ENCODE measurements at places on chromosomes 16 and 17.

- H3K4me3 ChIP-seq = no peak overlapping the region
- DNase-seq = no peak
- no peaks in the 10 kb centered on the region for H3K4me1 ChIP-seq
- H3K27ac ChIP-seq = no peak overlapping the region
- peaks cover 3% of the 10 kb centered on the region for H3K27me3 ChIP-seq
Observed at GRCh38 chr17:40963838-40964237, 2.9 kb downstream of the KRT39 start.

DNA sequence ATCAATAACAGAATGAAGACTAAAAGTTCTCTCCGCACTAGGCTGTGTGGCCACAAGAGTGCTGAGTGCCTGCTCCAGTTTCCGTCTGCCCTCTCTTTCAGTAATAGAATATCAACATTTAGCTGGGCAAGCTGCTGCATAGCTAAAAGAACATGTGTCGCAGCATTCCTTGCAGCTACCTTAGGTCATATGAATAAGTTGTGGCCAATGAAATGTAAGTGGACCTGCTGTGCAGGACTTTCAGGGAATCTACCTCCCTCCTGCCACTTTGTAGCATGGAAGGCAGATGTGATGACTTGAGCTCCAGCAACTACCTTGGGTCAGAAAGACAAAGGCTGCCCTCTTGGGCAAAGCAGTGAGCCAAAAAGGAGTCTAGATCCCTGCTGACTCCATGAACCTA lies 25.4 kb downstream of the SLC39A11 start:
- no peak overlapping the region for H3K27ac ChIP-seq
- DNase-seq = no peak
- peaks cover 5% of the 10 kb centered on the region for H3K36me3 ChIP-seq
- no peaks in the 10 kb centered on the region for H3K27me3 ChIP-seq
- no peak overlapping the region for H3K4me3 ChIP-seq

GRCh38 chr16:87974178-87974577 lies 22.9 kb downstream of the BANP start:
- H3K27ac ChIP-seq = no peak overlapping the region
- no peaks in the 10 kb centered on the region for H3K4me1 ChIP-seq
- DNase-seq = no peak
- peaks cover 27% of the 10 kb centered on the region for H3K36me3 ChIP-seq
- no peak overlapping the region for H3K4me3 ChIP-seq
- no peaks in the 10 kb centered on the region for H3K27me3 ChIP-seq

GRCh38 chr17:29401258-29401657 lies 11.1 kb downstream of the TAOK1 start:
- no peak for DNase-seq
- no peaks in the 10 kb centered on the region for H3K27me3 ChIP-seq

- peak overlapping the region; percentile 99 for H3K27ac ChIP-seq
- peaks cover 25% of the 10 kb centered on the region for H3K36me3 ChIP-seq
- peak overlapping the region; percentile 37 for H3K4me3 ChIP-seq
Observed at GRCh38 chr16:54928411-54929089, 2.1 kb upstream of the IRX5 start.

DNA sequence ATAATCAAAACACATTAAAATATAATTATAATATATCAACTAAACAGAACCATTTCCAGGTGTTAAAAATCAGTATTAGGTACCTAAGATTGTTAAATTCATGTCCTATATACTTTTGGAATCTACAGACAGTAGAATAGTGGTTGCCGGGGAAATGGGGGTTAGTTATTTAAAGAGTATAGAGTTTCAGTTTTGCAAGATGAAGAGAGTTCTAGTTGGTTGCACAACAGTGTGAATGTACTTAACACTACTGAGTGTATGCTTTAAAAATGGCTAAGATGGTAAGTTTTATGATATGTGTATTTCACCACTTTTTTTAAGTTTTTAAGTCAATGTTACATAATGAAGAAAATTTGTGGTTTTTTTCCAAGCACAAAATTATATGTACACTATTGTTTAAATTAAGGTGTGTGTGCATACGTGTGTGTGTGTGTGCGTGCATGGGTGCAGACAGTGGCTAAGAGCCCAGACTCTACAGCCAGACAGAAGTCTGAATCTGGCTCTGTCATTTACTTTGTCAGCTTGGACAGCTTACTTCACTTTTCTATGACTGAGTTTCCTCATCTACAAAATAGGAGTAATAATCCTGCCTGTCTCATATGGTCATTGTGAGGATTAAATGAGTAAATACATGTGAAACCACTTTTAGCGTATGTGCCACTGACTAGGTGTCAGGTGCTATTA lies 25.3 kb upstream of the PHAF1 start:
- no peak overlapping the region for H3K27ac ChIP-seq
- no peaks in the 10 kb centered on the region for H3K4me1 ChIP-seq
- DNase-seq = no peak
- peaks cover 63% of the 10 kb centered on the region for H3K36me3 ChIP-seq

- peaks cover 5% of the 10 kb centered on the region for H3K27me3 ChIP-seq
- DNase-seq = no peak
- H3K27ac ChIP-seq = no peak overlapping the region
Observed at GRCh38 chr17:37820313-37820994, 75.6 kb upstream of the HNF1B start.

GRCh38 chr17:77892031-77892430 lies 66.5 kb upstream of the TNRC6C start:
- H3K27ac ChIP-seq = peak overlapping the region; percentile 11
- no peaks in the 10 kb centered on the region for H3K27me3 ChIP-seq
- DNase-seq = no peak
- peaks cover 38% of the 10 kb centered on the region for H3K4me1 ChIP-seq
- H3K4me3 ChIP-seq = no peak overlapping the region
- no peaks in the 10 kb centered on the region for H3K36me3 ChIP-seq

DNA sequence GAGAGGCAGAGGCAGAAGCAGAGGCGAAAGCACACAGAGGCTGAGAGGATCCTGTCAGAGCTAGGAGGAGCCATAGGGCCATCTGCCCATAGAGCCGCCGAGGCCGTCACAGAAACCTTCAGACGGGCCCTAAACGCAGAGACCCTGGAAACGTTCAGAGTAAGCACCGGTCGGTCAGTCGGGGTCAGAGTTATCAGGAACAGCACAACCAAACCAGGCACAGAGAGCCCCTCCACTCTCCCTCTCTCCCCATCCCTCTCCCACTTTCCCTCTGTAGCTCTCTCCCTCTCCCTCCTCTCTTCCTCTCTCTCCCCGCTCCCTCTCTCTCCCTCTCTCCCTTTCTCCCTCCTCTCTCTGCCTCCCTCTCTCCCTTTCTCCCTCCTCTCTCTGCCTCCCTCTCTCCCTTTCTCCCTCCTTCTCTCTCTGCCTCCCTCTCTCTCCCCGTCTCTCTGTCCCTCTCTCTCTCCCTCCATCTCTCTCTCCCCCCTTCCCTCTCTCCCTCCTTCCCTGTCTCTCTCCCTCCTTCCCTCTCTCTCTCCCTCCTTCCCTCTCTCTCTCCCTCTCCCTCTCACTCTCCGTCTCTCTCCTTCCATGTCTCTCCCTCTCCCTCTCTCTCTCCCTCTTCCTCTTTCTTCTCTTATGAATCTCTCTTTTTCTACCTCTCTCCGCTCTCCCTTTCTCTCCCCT lies 138.9 kb downstream of the C16orf95 start:
- H3K36me3 ChIP-seq = no peaks in the 10 kb centered on the region
- no peak overlapping the region for H3K27ac ChIP-seq
- no peak for DNase-seq
- no peaks in the 10 kb centered on the region for H3K27me3 ChIP-seq

GRCh38 chr16:14291286-14291685 lies 220.2 kb downstream of the MRTFB start:
- H3K4me3 ChIP-seq = no peak overlapping the region
- DNase-seq = no peak
- H3K27me3 ChIP-seq = no peaks in the 10 kb centered on the region
- no peaks in the 10 kb centered on the region for H3K36me3 ChIP-seq
- H3K27ac ChIP-seq = no peak overlapping the region
- H3K4me1 ChIP-seq = peaks cover 7% of the 10 kb centered on the region

- no peak for DNase-seq
- H3K4me3 ChIP-seq = no peak overlapping the region
- peaks cover 74% of the 10 kb centered on the region for H3K4me1 ChIP-seq
- no peaks in the 10 kb centered on the region for H3K27me3 ChIP-seq
Observed at GRCh38 chr16:2516391-2517240, 2.9 kb downstream of the ATP6V0C start.

GRCh38 chr17:647324-648197 lies 67.1 kb downstream of the VPS53 start:
- peaks cover 35% of the 10 kb centered on the region for H3K36me3 ChIP-seq
- no peaks in the 10 kb centered on the region for H3K27me3 ChIP-seq
- H3K4me3 ChIP-seq = no peak overlapping the region
- H3K4me1 ChIP-seq = no peaks in the 10 kb centered on the region
- H3K27ac ChIP-seq = no peak overlapping the region

- no peaks in the 10 kb centered on the region for H3K4me1 ChIP-seq
- DNase-seq = no peak
- H3K27ac ChIP-seq = no peak overlapping the region
- H3K4me3 ChIP-seq = no peak overlapping the region
- no peaks in the 10 kb centered on the region for H3K36me3 ChIP-seq
- H3K27me3 ChIP-seq = no peaks in the 10 kb centered on the region
Observed at GRCh38 chr17:27741971-27742575, 58.3 kb downstream of the NOS2 start.

GRCh38 chr17:48463526-48463925 lies 33.5 kb upstream of the SKAP1 start:
- no peaks in the 10 kb centered on the region for H3K36me3 ChIP-seq
- no peaks in the 10 kb centered on the region for H3K4me1 ChIP-seq

- H3K27ac ChIP-seq = no peak overlapping the region
- H3K4me1 ChIP-seq = no peaks in the 10 kb centered on the region
- no peaks in the 10 kb centered on the region for H3K27me3 ChIP-seq
- DNase-seq = peak; percentile 34
Observed at GRCh38 chr17:4175921-4176807, 33.2 kb downstream of the CYB5D2 start.

DNA sequence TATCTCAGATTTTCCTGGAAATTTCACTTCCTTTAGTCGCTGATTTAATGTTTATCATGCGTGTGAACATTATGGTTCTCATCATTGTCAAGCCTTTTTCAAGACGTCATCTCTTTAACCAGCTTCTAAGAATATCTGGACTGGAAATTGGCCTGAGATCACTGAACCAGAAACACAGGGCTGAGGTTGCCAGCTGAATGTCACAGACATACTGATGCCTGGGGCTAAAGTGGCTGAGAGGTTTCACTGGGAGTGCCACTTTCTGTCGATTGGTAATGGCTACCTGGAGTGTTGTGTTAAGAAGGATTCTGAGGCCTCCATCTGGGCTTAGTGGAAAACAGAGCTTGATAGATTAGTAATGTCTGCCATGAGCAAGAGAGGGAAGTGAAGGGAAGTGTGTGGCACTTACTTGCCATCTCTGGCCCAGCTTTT lies 54.2 kb downstream of the CRISPLD2 start:
- no peak overlapping the region for H3K4me3 ChIP-seq
- H3K27me3 ChIP-seq = peaks cover 8% of the 10 kb centered on the region
- H3K36me3 ChIP-seq = no peaks in the 10 kb centered on the region

GRCh38 chr16:50906454-50906853 lies 164.6 kb downstream of the CYLD start:
- H3K27me3 ChIP-seq = no peaks in the 10 kb centered on the region
- H3K36me3 ChIP-seq = no peaks in the 10 kb centered on the region
- no peaks in the 10 kb centered on the region for H3K4me1 ChIP-seq

- no peaks in the 10 kb centered on the region for H3K27me3 ChIP-seq
- H3K27ac ChIP-seq = no peak overlapping the region
- DNase-seq = no peak
- no peaks in the 10 kb centered on the region for H3K4me1 ChIP-seq
- no peak overlapping the region for H3K4me3 ChIP-seq
Observed at GRCh38 chr17:9488556-9488955, 87.1 kb downstream of the STX8 start.

GRCh38 chr16:4694642-4695451 lies 1.5 kb downstream of the NUDT16L1 start:
- no peak for DNase-seq
- no peak overlapping the region for H3K27ac ChIP-seq
- no peaks in the 10 kb centered on the region for H3K27me3 ChIP-seq
- peaks cover 53% of the 10 kb centered on the region for H3K36me3 ChIP-seq

DNA sequence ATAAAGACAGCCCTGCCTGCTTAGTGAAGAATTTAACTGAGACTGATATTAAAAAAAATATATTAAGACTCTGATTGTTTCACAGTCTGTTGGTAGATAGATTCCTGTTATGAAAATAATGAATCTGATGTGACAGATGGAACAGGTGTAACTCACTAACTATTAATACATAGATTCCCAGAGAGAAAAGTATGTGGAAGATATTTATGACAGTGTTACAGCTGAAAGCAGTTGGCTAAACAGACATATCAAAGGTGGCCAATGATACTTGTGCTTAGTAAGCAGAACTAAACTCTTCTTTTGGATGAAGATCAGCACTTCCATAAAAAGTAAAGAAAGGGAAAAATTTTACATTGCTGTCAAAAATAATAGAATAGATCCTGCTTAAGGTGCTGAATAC lies 598.2 kb upstream of the CA10 start:
- H3K27me3 ChIP-seq = no peaks in the 10 kb centered on the region
- no peak overlapping the region for H3K4me3 ChIP-seq
- H3K36me3 ChIP-seq = no peaks in the 10 kb centered on the region
- DNase-seq = no peak
- no peaks in the 10 kb centered on the region for H3K4me1 ChIP-seq

GRCh38 chr17:57440522-57441269 lies 184.4 kb downstream of the MSI2 start:
- peaks cover 100% of the 10 kb centered on the region for H3K4me1 ChIP-seq
- H3K27ac ChIP-seq = peak overlapping the region; percentile 97
- H3K27me3 ChIP-seq = no peaks in the 10 kb centered on the region
- H3K4me3 ChIP-seq = peak overlapping the region; percentile 34
- H3K36me3 ChIP-seq = peaks cover 31% of the 10 kb centered on the region
- peak; percentile 78 for DNase-seq

DNA sequence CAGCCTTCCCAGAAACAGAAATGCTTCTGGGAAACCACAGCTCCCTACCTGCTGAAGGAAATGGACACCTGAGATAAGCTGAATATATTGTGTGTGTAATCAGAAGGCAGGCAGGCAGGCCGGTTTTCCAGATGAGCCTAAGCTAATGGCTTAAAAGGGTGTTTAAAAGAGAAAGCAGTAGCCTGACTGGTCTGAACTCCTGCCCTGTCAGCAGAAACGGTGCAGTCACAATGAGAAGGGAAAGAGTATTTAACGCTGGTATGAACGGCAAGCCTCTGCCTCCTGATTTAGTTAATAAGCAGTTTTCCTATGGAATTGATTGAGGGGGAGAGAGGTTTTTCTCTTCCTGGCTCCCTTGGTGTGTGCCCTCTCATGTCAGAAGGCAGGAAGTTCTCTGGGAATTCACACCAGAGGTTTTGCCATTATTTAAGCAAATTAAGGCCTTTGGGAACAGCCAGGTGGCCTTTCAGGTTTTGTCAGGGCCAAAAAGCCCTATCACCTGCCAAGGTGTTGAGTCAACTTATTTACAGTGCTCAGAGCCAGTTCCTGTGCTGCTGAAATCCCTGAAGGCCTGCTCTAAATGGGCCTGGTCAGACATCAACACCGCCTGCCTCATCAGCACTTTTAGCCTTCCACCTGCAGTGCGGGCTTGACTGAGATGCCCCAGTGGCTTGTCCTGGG lies 41.6 kb downstream of the CDH1 start:
- DNase-seq = no peak
- H3K27ac ChIP-seq = no peak overlapping the region
- H3K4me3 ChIP-seq = no peak overlapping the region
- no peaks in the 10 kb centered on the region for H3K36me3 ChIP-seq

All from DND-41 (cell line).